ENCODE measurements at places on chromosomes 12 and 14.

- no peak for DNase-seq
Measured at GRCh38 chr12:105033851-105034250, 47.7 kb downstream of the NOPCHAP1 start.

GRCh38 chr12:57888409-57889157 is 42.1 kb upstream of the CTDSP2 start:
- peak; percentile 37 for DNase-seq

DNA sequence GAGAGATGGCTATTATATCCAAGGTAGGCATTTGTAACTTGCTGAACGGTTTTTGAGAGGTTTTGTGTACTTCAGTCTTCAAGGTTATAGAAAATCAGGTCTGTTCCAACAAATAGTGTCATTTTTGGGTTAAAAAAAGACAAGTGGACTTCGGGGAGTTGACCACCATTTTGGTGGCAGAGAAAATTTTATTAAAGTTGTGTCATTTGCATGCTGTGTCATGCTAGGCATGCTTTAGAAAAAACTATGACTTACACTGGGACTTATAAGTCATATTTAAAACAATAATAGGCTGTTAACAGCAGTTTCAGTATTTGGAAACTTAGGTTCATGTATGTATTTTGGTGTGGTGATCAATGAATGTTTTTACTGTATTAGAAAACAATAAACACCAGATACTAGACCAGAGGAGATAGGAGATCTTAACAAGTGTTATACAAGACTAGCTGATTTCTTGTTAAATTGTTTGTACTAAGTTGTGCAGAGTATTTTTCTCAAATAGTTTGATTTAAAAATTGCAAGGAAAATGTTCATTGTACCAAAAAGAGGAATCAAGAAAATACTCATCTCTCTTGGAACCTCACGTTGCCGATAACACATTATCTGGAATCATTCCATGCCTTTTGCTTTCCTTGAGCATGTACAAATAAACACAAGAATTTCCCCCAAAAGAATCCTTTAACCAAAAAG is 1.4 kb downstream of the RAN start:
- no peak for DNase-seq

DNA sequence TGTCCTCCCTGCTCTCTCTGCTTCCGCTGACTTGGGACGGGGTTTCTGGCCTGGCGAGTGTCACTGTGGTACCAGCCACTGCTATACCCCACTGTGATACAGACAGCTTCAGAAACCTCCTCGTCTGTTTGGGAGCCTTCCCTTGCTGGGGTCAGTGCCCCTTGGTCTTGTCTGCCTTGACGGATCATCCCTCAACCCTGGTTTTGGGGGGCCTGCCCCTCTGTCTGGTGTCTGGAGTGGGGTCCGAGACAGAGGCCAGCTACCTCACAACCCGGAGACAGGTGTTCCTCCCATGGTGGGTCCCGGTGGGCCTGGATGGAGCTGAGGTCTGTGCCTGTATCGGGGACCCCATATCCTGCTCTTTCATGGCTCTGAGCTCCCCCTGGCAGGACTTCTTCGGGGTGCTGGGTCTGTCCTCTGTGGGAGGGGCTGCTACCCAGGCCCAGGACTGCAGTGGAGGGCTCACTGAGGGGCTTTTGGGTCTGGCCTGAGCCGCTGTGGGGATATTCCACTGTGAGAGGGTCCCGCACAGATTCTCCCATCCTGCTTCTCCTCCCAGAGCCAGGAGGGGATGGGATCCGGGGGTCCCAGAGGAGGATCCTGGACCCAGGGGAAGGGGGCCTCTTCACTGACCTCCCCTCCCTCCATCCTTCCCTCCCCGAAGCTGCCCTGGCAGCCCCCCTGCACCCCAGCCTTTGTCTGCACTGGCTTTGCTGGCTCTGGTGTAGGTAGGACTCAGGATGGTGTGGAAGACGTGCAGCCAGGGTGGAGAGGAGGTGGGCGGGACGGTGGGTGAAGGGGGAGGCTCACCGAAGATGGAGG is 365.5 kb downstream of the TMEM121 start:
- no peak for DNase-seq

DNA sequence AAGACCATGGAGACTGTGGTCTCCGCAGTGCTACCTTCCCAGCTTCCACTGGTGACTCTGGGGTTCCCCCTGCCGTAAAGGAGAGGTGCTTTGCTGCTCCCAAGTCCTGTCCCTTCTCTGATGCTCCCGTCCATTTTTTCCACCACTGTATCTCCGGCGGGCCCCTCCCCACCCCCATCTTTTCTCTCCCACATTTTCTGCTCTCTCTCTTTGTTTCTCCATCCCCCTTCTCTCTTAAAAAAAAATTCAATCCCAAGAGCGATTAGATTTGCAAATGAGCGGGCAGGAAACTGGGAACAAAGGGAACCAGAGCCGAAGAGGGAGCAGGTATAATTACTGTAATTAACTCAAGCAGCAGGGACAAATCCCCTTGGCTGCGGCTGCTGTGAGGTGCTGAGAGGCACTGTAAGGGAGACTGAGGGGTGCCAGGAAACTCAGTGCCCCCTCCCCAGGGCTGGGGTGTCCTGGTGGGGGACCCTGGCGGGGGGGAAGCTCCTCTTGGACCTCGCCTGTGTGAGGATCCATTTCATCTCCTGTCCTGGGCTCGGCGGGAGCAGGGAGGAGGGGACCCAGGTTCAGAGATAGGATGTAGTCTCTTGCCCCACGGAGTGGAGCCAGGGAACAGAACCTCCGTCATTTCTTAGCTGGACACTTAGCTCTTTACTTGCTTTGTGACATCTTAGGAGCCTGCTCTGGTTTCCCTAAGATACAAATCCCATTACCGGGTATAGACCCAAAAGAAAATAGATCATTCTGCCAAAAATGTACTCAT is 140.4 kb upstream of the NRXN3 start:
- no peak for DNase-seq

DNA sequence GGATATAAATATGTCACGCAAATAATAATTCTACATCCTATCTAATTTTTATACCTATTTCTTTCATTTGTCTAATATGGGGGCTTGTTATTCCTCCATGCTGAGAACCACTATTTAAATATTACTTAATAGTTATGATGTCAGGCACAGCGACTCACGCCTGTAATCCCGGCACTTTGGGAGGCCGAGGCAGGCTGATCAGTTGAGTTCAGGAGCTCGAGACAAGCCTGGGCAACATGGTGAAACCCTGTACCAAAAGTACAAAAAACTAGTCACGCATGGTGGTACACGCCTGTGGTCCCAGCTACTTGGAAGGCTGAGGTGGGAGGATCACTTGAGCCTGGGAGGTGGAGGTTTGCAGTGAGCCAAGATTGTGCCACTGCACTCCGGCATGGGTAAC is 45.2 kb downstream of the GXYLT1 start:
- DNase-seq = no peak

GRCh38 chr12:87704374-87704773 is 324.8 kb downstream of the C12orf50 start:
- no peak for DNase-seq

GRCh38 chr14:105165134-105165704 is 3.4 kb downstream of the JAG2 start:
- DNase-seq = no peak

- DNase-seq = no peak
Measured at GRCh38 chr14:22854963-22855724, 16.4 kb upstream of the LRP10 start.

GRCh38 chr12:85283560-85283959 is 3.5 kb downstream of the ALX1 start:
- DNase-seq = no peak

DNA sequence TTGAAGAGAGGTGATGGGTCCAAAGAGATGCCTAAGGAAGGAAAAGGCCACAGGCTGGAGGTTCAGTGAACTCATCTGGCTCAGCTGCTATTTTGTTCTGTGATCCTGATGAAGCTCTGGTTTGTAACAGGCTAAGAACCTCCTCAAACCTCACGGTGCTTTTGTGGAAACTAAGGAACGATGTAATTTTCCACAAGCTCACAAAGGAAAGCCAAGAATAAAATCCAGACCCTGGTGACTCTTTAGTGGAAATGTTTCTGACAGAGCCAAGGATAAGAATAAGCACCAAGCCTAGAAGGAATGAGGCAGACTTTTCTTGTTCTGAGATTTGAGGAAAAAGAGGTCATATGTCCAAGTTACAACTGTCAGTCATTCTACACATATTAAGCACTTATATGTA is 93.6 kb downstream of the SLC24A4 start:
- DNase-seq = no peak

DNA sequence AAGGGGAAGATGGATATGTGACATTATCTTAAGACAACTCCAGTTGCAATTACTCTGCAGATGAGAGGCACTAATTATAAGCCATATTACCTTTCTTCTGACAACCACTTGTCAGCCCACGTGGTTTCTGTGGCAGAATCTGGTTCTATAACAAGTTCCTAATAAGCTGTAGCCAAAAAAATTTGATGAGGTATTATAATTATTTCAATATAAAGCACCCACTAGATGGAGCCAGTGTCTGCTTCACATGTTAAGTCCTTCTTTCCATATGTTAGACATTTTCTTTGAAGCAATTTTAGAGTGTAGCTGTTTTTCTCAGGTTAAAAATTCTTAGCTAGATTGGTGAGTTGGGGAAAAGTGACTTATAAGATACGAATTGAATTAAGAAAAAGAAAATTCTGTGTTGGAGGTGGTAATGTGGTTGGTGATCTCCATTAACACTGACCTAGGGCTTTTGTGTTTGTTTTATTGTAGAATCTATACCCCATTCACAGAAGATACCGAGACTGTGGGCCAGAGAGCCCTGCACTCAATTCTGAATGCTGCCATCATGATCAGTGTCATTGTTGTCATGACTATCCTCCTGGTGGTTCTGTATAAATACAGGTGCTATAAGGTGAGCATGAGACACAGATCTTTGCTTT is 36.9 kb downstream of the PSEN1 start:
- DNase-seq = no peak

DNA sequence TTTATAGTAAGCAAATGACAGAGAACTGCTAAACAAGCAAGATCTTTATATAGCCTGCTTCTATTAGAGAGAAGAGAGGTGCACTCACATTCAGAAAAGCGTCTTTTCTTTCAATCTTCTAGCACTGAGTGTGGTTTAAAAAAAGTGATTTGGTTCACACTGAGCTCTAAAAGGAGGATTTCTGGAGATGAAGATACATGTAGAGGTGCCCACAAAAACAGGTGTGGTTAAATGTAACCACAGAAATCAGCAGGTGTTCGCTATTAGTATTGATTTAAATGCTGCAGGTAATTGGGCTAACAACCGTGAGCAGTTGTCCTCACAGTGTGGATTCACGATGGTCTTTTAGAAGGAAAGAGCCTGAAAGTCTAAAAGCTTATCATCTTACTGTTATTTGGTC is 10.7 kb downstream of the PKP2 start:
- DNase-seq = no peak

GRCh38 chr14:65310568-65310967 is 102.0 kb upstream of the FUT8 start:
- DNase-seq = no peak

DNA sequence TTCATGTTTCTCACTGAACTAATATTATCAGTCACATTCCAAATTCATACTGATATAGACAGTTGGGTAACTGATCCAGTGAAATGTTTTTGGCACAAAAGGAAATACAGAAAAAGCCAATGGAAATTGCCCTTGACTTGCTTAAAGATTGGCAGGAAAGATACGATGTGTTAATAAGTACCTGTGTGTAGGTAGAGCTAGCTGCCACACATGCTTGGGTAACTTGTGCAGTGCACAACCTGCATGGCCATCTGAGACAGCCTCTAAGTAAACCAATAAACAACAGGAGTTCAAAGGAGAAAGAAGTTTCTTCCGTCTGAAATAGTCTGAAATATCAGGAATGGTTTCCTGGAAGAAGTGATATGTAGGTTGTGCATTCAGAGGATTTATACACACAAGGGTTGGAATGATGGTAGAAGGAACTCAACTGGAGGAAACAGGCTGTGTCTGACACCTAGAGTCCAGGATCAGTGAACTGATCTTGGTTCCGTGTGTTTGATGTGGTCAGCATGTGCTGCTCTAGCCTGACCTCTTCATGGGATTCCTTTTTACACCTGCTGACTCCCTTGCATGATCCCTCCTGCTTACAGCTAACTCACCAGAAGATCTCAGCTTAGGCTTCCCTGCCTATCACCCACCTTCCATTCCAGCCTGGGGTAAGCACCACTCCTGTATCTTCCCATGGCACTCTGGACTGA is 81.4 kb upstream of the KRR1 start:
- no peak for DNase-seq

- no peak for DNase-seq
Measured at GRCh38 chr12:7303230-7303629, 642 bp upstream of the ACSM4 start.

GRCh38 chr14:74239848-74240793 is 872 bp downstream of the VSX2 start:
- DNase-seq = no peak

- no peak for DNase-seq
Measured at GRCh38 chr12:6759741-6760140, 6.4 kb upstream of the PTMS start.

DNA sequence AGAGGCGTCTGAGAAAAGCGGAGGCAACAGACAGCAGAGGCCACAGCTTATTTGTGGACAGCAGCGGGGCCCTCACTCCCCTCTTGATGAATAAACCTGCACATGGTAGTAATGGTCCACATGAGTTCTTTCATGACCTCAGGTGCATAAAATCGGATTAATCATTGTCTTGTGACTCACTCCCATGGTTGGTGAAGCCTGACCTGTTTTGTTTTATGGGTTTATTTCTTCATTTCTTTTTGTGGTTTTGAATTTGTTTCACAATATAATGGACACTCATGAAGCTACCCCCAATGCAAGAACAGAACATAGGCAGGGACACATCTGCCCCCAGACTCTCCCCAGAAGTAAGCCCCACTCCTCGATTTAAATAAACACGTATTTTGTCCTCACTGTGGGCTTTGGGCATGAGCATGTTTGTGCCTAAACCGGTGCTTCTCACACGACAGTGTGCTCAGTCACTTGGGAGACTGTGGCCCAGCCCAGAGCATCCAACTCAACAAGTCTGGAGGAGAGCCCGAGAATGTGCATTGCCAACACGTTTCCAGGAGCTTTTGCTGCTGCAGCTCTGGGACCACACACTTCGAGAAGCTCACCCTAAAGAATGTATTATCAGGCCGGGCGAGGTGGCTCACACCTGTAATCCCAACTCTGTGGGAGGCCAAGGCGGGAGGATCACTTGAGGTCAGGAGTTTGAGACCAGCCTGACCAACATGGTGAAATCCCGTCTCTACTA is 116.1 kb downstream of the SCARB1 start:
- DNase-seq = no peak

GRCh38 chr14:85052646-85053045 is 477.3 kb upstream of the FLRT2 start:
- DNase-seq = no peak

All from amygdala (tissue), 56 donors.